ENCODE measurements at places on chromosomes 7 and 10.

DNA sequence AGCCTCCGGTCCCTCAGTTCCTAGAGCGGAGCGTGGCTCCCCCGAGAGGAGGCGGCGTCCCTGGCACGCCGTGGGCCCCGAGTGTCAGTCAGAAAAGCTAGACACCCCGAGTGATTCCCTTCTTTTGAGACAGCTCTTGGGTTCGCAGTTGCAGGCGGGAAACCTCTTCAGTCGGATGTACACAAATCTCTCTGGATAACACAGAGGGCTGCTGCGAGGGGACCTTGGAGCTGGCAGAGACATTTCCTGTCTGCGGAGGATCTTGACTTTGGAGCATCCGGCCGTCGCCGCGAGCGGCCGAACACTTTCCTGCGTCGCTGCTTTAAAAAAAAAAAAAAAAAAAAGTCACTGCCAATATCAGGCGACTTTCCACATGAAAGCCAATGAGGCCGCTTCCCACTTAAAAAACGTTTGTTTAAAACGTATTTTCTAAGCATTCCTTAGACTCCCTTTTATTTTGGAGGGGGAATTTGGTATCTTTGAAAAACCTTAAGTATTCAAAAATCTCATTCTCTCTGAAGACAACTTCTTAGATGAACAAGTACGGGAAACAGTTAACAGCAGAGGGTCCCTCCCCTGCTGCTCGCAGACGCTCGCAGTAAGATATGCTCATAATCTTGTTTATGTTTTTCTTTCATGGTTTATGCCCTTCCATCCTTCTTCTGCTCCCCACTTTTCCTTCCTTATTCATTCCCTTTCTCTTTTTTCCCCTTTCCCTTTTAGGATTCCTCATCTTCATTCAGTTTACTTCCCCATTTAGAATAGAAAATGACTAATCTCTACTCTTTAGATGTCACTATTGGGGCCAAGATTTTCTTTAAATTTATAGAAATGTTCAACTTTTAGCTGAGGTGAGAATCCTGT lies 10.0 kb downstream of the HHEX start:
- DNase-seq = no peak

- no peak for DNase-seq
Measured at GRCh38 chr10:124242365-124242764, 149.0 kb upstream of the CHST15 start.

DNA sequence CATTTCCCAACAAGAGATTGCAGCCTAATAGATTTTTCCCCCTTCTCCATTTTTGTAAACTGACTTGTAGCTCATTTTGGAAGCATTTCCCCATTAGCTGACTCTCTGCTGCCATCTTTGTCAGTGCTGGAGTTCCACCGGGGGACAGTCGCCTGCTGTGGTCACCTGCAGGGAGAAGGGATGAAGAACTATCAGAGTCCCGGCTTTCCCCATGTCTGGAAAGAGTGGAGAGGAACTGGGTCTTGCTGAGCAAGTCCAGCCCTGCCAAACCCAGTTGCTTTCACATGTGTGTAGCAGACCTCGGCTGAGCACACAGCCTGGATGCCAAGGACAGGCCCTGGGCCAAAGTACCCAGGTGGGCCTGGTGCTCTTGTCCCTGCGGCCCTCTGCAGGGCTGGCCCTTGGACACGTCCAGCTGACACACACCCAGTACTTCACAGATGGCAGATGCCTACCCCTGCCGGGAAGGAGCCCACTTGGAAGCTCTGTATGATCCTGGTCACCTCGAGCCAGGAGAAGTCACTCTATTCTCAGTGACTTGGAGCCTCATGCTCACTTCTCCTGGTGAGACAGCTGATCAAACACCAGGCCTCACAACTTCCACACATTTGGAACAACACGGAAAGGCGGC lies 157.3 kb upstream of the NPVF start:
- no peak for DNase-seq

GRCh38 chr7:92276460-92276864 lies 30.7 kb downstream of the ANKIB1 start:
- DNase-seq = no peak

DNA sequence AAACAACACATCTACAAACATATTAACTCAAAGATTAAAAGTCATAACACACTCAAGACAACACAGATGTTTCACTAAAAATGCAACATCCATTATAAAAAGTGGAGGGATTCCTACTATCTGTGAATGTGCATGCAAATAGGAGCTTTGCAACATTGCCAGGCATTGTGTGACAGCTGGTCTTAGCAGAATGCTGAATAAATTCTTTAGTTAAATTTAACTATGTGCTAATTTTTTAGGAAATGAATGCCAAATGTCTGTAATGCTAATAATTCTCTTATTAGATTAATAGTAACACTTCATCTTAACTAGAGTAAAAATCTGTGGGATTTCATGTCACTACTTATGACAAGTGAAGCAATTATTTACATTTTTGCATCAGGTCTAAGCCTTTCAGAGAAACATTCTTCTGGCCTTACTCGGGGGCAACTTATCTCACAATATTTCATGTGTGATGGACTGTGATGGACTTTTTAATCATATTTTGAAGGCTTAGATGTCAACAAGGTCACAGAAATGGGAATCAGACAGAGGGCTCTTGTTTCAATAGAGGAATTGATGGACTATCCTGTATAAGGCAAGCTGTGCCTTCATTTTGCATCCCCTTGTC lies 524.6 kb upstream of the KCND2 start:
- no peak for DNase-seq

DNA sequence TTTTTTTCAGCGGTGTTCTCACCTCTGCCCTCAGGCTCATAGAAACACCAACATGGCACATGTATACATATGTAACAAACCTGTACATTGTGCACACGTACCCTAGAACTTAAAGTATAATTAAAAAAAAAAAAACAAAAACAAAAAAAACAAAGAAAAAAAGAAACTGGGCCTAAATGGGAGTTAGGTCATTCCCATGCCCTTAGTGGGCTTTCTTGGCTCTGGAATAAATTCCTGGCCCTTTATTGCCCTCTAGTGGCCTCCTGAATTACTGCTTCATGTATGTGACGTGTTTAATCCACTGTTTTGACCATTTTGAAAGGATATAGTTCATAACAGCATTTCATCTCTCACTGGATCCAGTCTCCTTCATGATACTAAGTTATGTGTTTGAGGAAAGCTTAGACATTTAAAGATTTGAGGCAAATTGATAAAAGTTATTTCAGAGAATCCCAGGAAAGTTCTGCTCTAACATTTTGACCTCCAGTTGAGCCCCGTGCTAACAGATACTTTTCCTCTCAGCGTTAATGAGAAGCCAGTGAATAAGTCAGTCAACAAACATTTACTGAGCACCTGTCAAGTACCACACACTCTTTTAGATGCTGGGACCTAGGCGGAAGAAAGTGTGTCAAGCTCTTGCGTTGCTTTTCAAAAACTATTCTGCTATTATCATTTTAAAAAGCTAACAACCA lies 54.7 kb upstream of the SYPL1 start:
- peak; percentile 60 for DNase-seq

DNA sequence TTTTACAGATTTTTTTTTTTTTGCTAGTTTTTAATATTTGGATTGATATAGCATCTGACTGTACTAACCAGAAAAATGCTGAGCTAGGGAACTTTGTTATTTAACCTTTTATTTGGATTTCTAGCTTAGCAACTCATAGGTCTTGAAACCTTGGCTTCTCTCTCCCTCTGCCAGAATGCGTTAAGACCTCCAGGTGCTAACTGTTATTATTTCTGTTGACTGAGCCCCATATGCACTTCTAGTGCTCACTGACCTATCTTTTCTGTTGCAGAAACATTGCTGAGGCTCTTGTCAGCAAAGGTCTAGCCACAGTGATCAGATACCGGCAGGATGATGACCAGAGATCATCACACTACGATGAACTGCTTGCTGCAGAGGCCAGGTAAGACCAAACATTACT lies 143.6 kb downstream of the LRRC4 start:
- DNase-seq = no peak

DNA sequence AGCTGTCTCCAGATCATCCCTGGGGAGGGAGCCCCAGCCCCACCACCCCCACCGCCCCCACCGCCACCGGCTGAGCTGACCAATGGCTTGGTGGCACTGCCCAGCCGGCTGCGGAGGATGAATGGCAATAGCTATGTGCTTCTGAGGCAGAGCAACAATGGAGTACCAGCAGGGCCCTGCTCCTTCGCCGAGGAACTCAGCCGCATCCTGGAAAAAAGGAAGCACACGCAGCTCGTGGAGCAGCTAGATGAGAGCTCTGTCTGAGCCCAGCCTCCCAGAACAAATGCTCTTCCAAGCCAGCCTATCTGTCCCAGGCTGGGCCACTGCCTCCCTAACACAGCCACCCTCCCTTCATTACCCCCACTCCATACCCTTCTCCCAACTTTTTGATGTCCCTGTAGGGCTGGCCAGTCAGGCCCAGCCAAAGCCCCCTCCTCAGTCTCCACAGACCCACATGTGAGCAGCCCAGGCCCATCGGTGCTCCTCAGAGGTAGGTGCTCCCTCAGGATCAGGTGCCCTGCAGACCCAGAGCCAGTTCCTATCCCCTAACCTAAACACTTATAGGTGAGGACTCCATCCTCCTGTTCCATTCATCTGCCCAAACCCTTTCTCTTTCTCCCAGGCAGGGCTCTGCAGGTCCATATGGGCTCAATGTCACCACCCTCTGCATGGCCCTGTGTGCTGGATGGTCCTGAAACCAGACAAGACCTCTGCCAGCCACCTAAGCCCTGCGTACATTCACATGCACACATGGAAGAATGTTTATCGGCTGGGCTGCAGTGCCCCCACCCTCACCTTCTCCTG lies 3.2 kb downstream of the MRPL43 start:
- no peak for DNase-seq

DNA sequence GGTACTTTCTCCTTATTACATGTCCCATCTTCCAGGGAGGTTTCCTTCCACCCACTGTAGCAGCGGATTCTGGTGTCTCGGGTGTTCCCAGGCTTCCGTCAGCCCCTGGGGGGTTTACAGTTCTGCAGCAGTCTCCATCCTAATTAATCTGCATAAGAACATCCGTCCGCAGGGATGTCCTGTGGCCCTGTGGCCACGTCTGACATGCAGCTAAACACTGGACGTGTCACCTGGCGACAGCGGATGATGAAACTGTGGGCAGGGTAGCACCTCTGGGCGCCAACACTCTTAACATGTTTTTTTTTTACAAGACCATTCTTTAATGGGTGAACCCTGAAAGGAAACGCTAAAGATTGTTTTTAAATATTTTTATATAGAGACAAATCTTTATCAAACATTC lies 58.2 kb downstream of the DIP2C start:
- no peak for DNase-seq

DNA sequence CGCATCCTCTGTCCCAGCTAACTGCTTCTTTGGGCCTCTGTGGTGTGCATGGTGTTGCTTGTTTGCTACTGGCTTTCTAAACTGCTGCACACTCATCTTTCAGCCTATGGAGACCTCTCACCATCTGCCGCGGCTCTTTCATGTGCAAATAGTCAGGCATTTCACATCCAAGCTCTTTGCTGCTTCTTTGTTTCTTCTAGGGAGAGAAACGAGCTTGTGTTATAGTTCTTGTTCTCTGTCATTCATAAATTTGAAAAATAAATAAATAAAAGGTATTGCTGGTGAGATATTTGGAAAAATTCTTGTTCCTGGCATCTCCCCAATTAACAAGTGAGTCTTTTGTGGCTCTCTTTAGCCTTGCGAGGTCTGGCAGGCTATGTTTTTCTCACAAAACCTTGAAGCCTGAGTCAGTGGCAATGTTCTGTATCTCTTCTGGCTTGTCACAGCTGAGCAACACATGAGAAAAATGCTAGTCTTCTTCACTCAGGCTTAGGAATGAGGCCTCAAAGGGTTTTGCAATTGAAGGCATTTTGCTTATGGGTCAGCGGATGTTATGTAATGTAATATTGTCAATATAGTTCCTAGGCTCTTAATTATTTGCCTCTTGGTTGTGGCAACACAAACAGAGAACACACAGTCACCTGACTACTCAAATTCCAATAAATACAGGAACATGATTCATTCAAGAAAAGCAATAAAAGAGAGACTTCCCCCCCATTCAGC lies 274.0 kb downstream of the FRMD4A start:
- no peak for DNase-seq

DNA sequence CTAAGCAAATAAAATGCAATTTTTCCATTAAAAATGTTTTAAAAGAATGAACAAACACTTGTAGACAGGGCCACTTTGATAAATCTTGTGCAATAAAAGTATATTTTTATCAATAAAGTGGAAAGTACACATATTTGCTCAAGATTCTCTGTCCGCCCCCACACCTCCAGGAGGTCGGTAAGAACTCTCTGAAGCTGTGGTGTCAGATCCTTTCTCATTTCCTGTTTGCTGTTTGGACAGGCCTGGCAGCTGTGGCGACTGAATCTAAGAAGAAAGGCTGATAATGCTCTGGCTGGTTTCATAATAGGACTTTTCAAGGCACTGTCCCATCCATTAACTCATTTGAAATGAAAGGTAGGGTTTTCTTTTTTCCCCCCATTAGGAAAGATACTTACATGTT lies 15.3 kb upstream of the ASB4 start:
- DNase-seq = no peak

DNA sequence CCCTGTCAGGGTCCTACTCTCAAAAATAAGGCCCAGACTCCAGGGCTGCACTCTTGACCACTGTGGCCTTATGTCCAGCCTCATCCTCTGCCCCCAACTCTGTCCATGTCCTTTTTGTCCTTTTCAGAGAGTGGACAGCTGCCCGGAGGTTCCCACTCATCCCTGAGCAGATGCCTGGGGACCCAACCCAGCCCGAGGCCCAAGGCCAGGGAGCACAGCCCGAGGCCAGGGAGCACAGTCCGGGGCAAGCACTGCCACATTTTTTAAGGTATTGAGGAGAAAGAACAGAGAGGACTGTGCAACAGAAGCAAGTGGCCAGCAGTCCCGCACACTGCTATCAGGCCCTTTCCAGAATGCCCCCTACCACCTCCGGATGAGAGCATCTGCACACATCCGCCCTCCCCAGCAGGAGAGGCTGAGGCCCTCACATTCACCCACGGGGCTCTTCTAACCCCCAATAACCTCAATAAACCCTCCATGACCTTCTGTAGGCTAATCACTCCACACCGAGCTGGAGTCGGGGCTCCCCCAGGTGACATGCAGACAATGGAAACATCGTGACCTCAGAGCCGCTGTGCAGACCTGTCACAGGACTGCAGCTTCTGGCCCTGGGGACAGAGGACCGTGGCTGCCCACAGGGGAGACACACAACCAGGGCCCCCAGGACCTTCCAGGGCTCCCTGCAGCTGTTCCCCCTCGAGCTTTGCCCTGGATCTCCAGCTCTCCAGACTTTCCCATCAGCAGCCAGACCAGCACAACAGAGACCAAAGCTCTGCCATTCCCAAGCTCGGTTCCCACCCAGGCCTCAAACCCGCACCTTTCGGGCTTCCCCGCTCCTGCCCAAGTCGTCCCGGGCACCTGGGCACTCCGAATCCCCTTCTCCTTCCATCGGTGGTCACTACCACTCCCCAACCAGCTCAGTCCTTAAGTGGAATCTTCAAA lies 51.4 kb downstream of the CAMK2B start:
- DNase-seq = no peak

- DNase-seq = peak; percentile 41
Measured at GRCh38 chr7:71787513-71787912, 624.6 kb downstream of the CALN1 start.

DNA sequence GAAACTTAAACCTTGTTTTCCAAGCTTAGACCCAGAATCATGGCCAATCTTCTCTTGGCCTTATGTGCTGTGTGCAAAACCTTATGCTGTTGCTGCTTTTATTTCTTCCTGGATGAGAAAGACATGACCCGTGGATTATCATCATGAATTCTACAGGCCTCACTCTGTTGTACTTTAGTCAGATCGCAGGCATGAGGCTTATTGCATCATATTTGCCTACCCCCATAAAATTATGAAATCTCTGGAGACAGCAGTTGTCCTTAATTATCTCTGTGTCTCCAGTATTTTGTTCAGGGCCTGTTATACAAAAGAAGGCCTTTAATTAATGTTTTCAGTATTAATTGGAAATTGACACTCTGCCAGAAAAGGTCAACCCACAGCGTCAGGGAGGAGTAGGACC lies 71.6 kb downstream of the PLCE1 start:
- DNase-seq = no peak
